ENCODE measurements at places on chromosomes 12 and 14.

DNA sequence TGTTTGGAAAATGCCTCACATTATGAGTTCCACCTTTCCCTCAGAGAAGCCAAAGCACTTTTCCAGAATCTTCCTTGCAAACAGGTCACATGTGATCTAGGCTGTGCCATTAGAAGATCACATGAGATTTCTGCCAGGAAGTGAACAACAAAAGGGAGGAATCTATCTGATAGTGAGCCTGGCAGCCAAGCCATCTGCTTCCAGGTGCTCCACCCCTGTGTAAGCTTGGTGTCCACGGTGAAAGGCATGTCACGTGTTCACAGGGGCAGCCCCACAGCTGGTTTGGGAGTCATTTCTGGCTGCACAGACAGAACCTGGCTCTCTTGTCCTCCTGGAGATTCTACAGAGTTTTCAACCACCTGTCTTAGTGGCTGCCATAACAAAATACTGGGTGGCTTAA is 3.5 kb upstream of the KSR2 start:
- DNase-seq: no peak

- peak; percentile 76 for DNase-seq
Observed at GRCh38 chr12:91877022-91877421, 268.6 kb downstream of the BTG1 start.

DNA sequence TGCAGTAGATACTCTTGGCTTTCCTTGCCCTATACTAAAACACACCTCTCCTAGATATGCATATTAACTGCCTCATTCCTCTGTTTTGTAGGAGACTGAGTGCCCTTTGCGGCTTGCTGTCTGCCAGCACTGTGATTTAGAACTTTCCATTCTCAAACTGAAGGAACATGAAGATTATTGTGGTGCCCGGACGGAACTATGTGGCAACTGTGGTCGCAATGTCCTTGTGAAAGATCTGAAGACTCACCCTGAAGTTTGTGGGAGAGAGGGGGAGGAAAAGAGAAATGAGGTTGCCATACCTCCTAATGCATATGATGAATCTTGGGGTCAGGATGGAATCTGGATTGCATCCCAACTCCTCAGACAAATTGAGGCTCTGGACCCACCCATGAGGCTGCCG is 15.4 kb downstream of the TRAFD1 start:
- no peak for DNase-seq

DNA sequence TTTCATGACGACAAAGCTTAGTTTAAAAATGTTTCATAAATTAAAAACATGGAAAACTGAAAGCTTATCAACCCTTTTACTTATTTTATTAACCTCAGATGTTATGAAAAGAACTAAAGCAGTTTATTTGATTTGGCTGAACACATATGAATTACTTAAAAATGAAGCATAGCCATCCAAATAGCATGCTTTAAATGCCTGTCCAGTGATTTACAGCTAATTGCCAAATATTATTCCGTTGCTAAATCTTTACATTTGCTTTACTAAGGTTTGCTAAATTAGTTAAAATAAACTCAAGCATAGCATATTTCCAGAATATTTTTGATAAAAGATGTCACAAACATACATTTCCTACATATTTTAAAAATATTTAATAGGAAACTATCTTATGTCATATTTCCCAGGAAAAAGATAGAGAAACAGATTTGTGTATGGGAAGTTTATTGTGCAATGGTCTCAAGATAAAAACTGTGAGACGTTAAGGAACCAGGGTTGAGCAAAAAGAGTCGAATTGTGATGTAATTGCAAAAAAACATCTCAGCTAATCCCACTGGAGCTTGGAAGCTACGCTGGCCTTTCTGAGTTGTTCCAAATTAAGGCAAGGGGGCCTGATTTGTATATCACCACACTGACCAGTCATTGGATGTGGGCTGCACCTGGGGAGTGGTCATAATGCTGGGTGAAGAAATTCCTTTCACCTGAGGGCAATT is 25.8 kb downstream of the GPR135 start:
- DNase-seq: no peak

DNA sequence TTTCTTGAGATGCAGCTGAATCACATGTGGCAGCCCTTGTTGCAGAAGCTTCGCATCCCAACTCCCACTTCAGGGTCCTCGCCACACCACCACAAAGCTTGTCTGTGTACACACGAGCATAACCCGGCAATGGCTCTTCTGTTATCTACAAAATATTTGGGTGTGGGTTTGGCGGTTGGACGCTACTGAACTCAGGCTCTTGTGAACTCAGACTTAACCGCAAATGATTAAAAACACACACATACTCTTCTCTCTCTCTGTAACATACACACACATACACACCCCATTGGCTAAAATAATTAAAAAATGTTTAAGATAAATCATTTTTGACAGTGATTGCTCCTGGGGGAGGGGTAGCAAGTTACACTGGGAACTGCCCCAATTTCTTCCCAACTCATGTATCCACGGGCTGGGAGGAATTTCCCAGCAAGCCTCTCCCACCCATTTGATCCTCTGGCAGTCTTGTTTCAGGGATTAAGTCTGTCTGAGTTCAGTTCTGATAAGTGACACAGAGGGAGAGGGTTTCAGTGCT is 63.7 kb upstream of the MANSC4 start:
- DNase-seq: no peak

DNA sequence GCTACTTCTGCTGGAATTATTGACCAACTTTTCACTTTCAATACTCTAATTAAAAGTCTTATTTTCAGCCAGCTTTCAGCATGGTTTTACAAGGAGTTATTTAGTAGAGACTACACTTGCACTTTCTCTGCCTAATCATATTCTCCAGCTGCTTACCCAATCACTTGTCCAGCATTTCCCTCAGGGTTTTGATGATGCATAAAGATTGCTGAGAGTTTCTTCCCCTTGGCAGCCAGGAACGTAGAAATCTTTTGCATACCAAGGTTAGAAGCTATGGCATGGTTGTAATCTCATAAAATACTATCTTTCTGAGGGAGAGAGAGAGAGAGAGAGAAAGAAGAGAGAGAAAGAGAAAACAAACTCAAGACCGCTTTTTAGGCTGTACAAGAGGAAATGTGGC is 10.8 kb downstream of the OR4Q3 start:
- DNase-seq: no peak

GRCh38 chr12:125794401-125794800 is 729.2 kb downstream of the AACS start:
- no peak for DNase-seq

- DNase-seq: no peak
Observed at GRCh38 chr14:81485781-81486180, 47.9 kb downstream of the SEL1L start.

DNA sequence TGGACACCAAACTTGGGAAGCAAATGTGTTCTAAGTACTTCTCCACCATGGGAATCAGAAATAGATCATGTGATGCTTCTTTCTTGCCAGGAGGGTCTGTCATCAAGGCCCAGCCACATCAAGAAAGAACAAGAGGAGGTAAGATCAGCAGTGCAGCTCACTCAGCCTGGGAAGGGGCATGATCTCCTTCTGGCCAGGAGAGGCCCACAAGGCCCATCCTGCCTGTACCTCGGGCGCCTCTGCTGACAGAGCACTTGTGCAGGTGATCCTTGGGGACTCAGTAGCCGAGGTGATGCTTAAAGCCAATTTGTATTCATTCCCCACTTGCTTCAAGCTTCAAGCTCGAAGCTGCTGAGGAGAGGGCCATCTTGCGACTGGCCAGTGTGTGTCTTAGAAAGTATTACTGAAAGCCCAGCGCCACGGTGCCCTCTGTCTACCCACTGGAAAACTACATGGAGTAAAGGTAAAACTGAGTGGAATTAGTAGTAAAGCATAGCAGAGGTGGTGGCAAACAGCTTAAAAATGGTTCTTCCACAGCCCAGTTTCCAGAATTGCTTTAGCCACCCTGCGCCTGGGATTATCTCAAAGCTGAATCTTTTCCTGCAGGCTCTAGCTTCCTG is 26.2 kb downstream of the RTRAF start:
- DNase-seq: no peak

- DNase-seq: no peak
Observed at GRCh38 chr12:121568518-121568917, 12.3 kb downstream of the KDM2B start.

All from stimulated activated CD8-positive, alpha-beta memory T cell treated with anti-CD3 and anti-CD28 coated beads, Interleukin-12 subunit alpha, Interleukin-12 subunit beta, amount 100 ng/mL, for 1 hour (primary cell).